ENCODE measurements at places on chromosomes 1 and 21.

DNA sequence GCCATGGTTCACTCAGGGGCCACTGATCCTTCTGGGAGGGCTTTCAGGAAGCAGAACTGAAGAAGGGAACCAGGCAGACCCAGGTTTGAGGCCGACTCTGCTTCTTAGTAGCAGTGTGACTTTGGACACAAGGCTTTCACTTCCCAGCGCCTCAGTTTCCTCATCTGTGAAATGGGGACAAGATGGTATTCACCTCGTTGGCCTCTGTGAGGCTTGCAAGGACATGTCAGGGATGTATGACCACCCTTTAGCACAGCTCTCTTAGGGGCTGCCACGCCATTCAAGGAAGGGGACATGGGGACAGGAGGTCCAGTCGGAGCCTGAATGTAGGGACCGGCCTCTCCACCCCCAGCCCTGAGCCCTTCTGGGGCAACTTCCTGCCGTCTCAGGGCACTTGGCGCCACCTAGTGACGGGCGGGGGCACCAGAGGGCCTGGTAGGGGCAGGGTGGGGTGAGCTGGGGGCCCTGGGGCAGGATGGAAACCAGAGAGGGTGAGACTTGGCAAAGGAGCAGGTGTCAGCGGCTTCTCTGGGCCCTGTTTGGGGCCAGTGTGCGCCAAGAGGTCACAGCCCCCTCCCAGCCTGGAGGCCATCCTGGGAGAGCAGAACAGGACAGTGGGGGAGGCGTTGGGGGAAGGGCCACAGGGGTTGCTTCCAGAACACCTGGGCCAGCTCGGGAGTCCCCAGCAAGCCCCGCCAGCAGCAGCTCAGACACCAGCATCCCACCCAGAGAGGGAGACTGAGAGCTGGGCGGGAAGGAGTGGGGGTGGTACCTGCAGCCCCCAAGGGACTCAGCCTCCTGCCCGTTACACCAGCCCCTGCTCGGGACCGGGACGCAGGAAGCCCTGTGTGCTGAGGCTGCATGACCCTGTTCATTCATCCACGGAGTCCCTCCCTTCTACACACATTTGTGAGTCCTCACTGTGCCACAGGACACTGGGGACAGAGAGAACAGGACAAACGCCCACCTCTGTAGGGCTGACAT, 102.5 kb upstream of the TARDBP start:
- no peak for DNase-seq

DNA sequence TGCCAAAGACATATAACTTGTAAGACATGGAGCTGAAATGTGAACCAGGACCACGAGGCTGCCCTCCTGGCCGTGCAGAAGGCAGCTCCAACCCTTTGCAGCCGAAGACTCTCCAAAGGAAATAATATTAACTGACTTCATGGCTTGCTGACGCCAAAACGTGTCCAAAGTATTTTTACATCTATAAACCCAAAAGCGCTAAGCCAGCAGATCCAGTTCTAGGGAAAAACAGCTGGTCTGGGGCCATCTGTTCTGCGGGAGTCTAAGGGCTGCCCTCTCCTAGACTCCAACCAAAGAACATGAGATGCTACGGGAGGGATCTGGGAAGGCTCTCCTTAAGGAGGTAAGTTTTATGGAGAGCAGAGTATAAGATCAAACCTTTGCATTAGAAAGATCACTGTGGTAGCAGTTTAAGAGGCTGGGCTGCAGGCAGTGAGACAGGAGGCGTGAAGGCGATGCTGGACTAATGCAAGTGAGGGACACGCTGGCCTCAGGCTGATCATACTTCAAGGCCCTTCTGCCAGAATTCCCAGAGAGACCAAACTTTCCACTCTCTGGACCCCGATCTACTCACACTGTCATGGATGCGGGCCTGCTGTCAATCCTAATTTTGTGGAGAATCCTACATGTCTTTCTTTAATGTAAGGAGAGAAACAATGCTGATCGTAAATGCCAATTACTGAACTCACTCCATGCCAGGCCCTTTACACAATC, 1.2 kb downstream of the TMEM53 start:
- DNase-seq: no peak

DNA sequence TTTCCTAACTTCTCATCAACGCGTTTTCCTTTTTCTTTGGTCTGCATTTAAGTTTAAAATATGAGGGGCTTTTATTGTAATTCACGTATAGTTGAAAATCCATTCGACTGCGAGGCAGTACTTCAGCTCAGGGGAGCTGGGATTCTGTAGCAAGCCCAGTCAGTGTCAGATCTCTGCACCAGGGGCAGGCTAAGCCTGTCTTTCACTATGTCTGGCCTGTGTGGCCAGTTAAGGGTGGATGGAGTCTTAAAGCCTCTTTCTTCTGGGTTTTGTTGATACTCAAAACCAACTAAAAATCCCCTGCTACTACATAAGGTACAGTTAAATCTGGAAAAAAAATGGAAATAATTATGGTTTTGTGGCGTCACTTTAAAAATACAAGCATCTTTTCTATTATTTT, 124.7 kb downstream of the TYW3 start:
- no peak for DNase-seq

- no peak for DNase-seq
These were observed 276.3 kb downstream of the FOXD2 start for GRCh38 chr1:47713975-47714767.

DNA sequence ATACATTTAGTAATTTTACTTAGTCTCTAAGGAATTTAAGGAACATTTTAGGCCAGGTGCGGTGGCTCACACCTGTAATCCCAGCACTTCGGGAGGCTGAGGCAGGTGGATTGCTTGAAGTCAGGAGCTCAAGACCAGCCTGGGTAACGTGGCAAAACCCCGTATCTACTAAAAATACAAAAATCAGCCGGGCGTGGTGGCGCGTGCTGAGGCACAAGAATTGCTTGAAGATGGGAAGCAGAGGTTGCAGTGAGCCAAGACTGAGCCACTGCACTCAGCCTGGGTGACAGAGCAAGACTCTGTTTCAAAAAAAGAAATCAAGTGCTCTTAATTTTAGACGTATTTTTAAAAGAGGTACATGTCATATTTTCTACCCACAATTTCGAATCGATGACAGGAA, 3.3 kb downstream of the NDC1 start:
- no peak for DNase-seq

GRCh38 chr1:233326811-233327650, 493 bp upstream of the MAP3K21 start:
- DNase-seq: peak; percentile 75

- no peak for DNase-seq
These were observed 13.9 kb downstream of the PALMD start for GRCh38 chr1:99659755-99660210.

DNA sequence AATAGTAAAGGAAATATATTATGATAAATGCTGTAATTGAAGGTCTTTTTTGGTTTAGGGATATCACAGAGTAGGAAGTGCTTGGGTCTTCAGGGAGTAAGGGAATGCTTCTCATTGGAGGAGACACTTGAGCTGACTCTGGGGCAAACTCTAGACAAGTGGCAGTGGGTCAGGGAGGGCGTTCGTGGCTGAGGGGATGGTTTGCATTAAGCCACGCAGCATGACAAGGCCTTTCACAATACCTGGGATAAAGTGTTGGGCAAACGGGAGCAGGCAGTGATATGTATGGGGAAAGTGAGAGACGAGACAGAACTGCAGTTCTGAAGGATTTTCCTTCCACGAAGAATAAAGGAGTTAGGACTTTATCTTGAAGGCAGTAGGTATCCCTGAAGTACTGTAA, 109.0 kb downstream of the PATJ start:
- no peak for DNase-seq

GRCh38 chr1:210828996-210829596, 304.9 kb downstream of the KCNH1 start:
- DNase-seq: no peak

GRCh38 chr1:90000934-90001676, 6.2 kb downstream of the ZNF326 start:
- no peak for DNase-seq

- no peak for DNase-seq
These were observed 34.9 kb downstream of the PIK3C2B start for GRCh38 chr1:204459706-204460105.

DNA sequence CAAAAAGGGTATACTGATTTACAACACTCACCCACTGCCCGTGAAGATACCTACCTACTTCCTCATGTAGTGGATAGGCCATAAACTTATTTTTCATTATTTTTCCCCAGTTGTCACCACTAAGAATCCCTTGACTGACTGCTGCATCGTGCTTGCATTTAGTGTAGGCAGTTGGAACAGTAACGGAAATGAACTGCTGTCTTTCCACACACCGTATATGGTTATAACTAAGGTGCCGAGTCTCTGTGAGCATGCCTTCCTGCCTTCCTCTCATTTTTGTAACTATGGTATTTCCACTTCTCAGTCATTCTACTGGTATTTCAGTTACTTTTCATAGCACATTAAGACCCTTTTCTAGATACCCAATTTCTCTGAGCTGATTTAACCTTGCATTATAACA, 36.4 kb downstream of the SLC35F3 start:
- DNase-seq: no peak

DNA sequence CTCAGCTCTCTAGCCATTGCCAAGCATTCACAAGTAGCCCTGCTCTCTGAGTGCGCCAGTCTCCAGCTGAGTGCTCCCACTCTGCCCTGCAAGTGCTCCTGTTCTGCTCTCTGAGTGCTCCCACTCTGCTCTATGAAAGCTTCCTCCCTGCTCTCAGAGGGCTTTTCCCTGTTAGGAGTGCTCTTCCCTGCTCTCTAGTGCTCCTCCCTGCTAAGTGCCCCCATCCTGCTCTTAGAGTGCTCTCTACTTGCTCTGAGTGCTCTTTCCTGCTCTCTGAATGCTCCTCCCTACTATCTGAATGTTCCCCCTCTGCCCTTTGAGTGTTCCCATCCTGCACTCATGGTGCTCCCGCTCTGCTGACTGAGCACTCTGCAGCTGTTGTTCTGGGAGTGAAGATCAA, 555.4 kb downstream of the NPHP4 start:
- no peak for DNase-seq

GRCh38 chr1:205925736-205926135, 17.5 kb downstream of the SLC26A9 start:
- DNase-seq: no peak

- no peak for DNase-seq
These were observed 136.8 kb downstream of the ZC3H11B start for GRCh38 chr1:219476116-219476515.

GRCh38 chr1:71043065-71043464, 4.6 kb downstream of the PTGER3 start:
- DNase-seq: no peak

DNA sequence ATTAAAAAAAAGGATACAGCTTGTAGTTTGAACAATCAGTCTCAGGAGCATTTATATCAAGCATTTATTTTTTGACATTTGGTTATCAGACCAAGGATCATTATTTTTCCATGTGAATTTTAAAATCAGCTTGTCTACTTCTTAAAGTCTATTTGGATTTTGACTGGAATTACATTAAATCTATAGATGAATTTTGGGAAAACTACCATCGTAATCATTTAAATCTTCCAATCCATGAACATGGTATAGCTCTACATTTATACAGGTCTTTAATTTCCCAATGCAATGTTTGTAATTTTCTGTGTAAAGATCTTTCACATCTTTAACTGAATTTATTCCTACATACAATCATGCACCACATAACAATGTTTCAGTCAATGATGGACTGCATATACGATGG, 203.2 kb downstream of the AKT3 start:
- no peak for DNase-seq

GRCh38 chr1:208007319-208007937, 96.5 kb upstream of the CD34 start:
- no peak for DNase-seq

DNA sequence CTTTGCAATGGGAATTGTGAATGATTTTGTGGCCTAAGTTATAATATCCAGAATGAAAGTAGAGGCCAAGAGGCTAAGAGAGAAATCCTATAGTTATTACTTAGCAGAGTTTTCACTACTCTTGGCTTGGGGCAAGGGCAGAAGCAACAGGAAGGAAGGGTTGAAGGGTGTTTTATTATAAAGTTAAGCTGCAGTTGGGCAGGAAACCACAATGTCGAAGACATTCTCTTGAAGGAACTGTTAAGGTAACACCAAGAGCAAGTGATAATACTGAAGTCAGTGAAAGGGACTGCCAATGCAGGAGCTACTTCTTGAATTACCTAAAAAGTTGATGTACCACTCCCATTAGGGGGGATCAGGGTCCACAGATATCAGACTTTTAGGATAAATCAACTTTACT, 8.3 kb downstream of the XCL2 start:
- DNase-seq: no peak

- DNase-seq: no peak
These were observed 85.9 kb downstream of the TM2D1 start for GRCh38 chr1:61638911-61639605.

GRCh38 chr1:33576821-33577599, 104.6 kb downstream of the ZSCAN20 start:
- no peak for DNase-seq

GRCh38 chr1:20076710-20077461, 6.9 kb downstream of the PLA2G5 start:
- no peak for DNase-seq

DNA sequence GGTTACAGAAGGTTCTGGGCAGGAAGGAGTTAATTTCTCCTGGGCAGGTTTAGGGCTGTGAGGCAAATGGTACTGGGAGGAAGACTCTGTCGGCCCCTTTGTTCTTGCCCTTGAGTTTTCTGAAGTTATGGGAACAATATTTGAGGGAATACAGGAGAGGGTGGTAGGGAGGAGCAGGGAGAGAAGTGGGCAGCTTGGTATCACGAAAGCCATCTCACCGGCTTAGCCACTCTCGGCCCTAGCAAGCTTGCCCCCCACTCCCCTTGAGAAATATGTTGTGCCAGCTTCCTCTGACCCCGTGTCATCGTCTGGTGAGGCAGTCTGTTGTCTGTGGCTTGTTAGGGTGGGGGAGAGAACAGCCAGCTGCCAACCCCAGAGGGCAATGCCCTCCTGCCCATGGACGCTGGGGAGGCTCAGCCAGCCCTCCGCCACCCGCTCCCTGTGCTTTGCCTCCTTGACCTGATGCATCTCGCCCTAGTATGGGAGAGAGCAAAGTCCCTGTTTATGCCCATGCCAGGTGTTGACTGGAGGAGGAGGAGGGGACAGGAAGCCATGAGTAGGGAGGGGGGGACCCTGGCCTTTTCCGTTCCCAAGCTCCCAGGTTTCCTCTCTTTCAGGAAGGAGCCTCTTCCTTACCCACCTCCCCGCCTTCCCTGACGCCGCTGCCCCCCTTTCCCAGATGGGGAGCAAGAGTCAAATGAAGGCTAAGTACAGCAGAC, 1.2 kb downstream of the EFNA1 start:
- no peak for DNase-seq

- no peak for DNase-seq
These were observed 1570.6 kb downstream of the BRINP3 start for GRCh38 chr1:188906921-188907641.

- no peak for DNase-seq
These were observed 33.0 kb upstream of the SIPA1L2 start for GRCh38 chr1:232662910-232663309.

DNA sequence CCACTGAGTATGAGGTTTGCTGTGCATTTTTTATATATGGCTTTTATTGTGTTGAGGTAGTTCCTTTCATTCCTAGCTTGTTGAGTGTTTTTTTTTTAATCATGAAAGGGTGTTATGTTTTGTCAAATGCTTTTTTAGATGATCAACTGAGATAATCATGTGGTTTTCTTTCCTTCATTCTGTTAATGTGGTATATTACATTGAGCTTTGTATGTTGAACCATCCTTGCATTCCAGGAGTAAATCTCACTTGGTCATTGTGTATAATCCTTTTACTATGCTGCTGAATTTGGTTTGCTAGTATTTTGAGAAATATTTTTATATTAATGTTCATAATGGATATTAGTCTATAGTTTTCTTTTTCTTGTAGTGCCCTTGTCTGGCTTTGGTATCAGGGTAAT, 11.1 kb upstream of the ZBTB40 start:
- no peak for DNase-seq

All from left renal cortex interstitium (tissue), 4 donors.